Lung (tissue), 17 donors: ENCODE measurements at places on chromosomes 1 and 21.

DNA sequence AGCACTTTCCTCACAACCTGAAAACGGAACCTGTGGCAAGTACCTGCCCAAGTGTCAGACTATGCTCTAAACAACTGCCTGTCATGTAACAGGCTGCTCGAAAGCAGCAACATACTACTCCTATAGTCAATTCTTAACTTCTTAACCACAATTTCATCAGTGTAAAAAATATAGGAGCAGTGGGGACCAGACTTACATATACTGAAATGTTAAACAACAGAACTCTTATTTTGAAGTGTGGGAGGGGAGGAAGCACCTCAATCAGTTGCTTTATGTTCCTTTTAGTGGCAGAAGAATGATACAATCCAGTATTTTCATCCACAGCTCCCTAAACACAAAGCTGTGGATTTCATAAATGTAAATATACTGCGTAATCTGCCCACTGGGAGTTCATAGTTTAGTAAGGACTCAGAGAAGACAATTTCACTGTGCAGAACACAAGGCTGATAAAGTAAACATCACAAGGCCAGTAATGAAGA is 44.2 kb downstream of the WLS start:
- no peak for DNase-seq

DNA sequence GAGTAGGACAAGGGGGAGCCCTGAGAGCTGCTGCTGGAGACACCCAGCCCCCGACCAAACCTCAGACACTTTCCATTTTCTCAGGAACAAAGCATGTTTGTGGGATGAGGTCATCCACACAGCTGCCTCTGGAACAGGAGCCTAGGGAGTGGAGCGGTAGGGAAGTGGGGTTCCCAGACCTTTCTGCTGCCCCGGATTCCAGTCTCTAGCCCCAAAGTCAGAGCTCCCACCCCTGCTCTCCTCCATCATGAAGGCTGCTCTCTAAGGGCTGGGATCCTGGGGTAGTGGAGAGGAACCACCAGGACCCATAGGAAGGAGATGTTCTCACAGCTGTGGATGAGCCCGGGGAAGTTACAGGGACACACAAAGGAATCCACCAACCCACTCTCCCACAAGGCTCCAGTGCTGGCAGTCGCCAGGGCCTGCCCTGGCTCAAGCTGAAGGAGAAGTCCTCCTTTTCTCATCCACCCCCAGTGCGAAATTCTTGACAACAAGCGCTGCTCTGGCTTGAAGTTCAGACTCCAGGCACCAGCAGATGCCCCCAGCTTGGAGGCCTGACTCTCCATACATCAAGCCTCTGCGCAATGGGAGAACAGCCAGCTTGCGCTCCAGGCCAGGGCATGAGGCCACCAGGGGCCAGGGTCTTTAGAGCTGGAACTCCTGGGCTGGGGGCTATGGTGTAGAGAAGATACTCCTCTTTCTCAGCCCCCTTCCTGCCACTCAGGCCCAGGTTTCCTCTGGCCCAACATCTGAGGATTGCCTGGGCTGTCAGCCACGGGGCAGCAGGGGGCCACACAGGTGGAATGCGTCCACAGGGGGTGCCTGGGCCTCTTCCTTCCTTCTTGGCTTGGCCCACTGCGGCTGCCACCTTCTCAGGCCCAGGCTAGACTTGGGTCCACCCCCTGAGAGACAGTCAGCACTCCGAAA is 4.5 kb downstream of the FHL3 start:
- peak; percentile 84 for DNase-seq

GRCh38 chr1:5744911-5745799 is 247.1 kb downstream of the NPHP4 start:
- peak; percentile 57 for DNase-seq

DNA sequence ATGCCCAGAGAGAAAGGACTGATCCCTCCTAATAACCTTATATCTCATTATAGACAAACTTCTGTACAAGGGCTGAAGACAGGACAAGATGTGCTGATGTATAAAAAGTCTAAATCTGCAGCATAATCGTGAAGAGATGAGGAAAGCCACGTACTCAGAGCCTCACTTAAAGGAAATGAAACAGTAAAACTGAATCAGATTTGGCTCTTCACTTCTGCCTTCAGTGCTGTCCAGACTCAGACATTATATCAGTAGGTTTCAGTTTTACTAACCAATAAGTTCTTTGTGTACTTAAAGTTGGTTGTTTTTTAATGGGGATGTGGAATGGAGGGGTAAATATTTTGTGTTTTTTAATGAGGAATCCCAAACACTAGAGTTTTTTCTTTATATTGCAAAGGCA is 45.3 kb upstream of the RGS1 start:
- DNase-seq: peak; percentile 45

- peak; percentile 46 for DNase-seq
Observed at GRCh38 chr1:151175041-151175741, 590 bp downstream of the TMOD4 start.

- peak; percentile 88 for DNase-seq
Observed at GRCh38 chr1:39701049-39701439, 9.8 kb upstream of the HPCAL4 start.

GRCh38 chr1:20983297-20983889 is 193.3 kb downstream of the EIF4G3 start:
- DNase-seq: no peak

GRCh38 chr21:43926196-43926595 is 61.2 kb downstream of the AGPAT3 start:
- DNase-seq: no peak

GRCh38 chr1:5394111-5394510 is 598.1 kb downstream of the NPHP4 start:
- no peak for DNase-seq

- peak; percentile 42 for DNase-seq
Observed at GRCh38 chr1:246450611-246451251, 56.3 kb downstream of the SMYD3 start.

DNA sequence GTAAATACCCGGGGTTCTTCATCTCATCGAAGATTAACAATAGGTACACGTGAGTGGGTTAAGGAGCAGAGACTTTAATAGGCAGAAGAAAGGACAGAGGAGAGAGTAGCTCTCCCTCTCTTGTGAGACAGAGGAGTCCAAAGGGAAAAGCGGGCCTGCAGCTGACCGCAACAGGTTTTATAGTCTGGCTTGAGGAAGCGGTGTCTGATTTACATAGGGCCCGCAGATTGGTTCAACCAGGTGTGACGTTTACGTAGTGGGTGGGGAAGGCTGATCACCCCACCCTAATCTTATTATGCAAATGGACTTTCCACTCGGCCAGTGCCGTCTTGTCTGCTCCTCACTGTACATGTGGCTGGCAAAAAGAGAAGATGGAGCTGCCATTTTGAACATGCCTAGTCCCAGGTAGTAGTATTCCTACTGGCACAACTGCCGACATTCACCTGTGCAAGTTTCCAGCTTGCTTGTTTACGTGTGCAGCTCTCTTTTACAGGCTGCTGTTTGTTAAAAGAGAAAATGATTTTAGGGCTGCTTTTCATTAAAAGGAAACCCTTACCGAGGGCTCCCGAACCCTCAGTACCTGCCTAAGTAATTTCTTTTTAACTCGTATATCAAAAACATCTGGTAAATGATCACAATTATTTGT is 10.6 kb downstream of the CDC14A start:
- DNase-seq: no peak

DNA sequence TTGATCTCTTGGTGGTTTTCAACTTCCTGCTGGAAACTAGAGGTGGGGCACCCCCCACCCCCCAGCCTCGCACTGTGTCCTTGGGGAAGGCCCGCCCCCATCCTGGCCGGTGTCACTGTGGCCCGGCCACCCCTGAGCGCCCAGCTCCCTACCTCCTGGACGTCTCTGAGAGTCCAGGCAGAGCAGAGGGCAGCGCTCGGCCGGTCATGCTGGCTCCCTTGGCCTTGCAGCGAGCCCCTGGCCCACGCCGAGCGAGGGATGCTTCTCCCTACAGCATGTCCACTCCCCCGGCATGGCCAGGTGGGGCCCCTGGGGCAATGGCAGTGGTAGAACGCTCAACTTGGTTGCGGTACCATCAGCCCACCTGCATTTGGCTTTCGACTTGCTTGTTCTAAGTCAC is 28.7 kb upstream of the TRAPPC10 start:
- no peak for DNase-seq

- DNase-seq: no peak
Observed at GRCh38 chr1:216721863-216722262, 1.4 kb downstream of the ESRRG start.

- no peak for DNase-seq
Observed at GRCh38 chr1:202046748-202047708, 36.6 kb downstream of the ELF3 start.

DNA sequence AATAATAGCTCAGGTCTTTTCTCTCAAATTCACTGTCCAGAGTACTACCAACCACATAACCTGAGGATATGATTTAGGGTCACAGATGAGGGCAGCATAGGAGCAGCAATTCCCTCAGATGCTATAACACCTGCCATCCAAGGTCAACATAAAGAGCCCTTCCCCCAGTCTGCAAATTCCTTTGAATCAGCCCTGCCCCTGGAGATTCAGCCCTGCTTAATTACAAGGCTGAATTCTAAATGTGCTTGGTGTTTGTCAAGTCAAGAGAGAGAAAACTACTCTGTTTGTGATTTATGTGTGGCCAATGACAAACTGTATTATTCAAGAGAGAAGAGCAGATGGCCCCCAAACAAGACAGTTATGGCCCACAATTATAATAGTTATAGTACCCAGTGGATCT is 195.7 kb upstream of the ADGRL2 start:
- DNase-seq: no peak

DNA sequence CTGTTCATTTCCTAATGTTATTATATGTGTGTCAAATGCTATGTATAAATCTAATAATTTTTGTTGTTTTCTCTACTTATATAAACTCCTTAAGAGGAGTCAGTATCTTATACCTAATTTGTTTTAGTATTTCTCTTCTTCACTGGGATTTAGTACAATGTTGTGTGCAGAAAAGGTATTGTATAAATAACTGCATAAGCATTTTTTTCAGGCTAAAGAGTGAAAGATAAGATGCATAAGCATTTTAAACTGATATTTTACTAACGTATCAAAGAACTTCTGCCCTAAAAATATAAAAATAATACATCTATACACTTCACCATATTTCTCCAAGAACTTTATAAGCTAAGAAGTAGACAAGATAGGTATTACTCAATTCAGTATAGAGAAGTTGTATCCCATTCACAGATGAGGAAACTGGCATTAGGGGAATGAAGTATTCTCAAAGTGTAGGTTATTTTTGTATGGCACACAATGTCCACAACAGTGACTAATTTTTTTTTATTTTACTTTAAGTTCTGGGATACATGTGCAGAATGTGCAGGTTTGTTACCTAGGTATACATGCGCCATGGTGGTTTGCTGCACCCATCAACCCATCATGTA is 59.3 kb downstream of the NUP210L start:
- no peak for DNase-seq

DNA sequence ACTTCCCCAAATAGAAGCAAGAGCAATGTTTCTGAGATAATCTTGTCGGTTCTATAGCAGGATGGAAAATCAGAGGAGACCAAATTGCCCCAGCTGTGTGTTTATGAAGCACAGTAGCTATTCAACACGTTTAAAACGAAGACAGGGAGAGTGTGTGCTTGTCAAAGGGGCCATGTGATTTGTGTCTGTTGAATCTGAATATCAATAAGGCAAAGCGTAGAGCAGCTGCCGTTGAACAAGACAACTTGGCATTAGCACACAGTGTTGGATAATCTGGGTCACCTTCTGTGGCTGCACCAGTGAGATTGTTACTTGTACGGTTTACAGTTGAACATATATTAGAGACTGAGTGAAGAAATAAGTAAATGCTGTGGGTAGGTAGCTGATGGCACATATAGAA is 1.0 kb downstream of the CRB1 start:
- no peak for DNase-seq

GRCh38 chr1:207981976-207982375 is 71.1 kb upstream of the CD34 start:
- no peak for DNase-seq

DNA sequence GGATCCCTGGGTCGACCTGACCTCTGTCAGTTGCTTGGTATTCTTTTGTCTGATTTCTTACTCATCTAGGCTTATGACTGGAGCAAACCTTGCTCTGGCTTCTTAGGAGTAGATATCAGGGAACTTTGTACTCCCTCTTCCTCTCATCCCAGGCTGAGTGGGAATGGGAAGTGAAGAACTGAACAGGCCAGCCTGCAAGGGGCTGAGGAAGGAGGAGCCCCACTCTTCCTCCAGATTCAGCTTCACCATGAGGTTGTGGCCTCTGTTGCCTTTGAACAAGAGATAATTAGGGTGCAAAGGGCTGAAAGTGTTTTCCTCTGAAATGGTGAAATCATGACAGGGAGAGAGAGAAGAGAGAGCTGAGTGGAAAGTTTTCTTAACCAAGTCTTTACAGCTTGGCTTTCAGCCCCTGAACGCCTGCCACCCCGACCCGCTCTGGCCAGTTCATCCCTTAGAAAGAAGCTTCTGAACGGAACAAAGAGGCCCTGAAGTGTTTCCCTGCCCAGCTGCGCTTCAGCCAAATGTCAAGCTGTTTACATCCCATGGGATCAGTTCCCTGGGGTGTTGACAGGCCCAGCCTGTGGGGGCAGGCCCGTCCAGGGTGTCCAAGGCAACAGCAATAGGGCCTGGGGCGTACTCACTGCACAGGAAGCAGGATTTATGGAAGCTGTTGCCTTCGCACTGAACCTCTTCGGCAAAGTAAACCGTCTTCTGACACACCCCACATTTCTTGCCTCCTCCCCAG is 11.2 kb downstream of the CSRP1 start:
- DNase-seq: peak; percentile 99

GRCh38 chr1:184866991-184867788 is 107.1 kb downstream of the NIBAN1 start:
- DNase-seq: no peak

DNA sequence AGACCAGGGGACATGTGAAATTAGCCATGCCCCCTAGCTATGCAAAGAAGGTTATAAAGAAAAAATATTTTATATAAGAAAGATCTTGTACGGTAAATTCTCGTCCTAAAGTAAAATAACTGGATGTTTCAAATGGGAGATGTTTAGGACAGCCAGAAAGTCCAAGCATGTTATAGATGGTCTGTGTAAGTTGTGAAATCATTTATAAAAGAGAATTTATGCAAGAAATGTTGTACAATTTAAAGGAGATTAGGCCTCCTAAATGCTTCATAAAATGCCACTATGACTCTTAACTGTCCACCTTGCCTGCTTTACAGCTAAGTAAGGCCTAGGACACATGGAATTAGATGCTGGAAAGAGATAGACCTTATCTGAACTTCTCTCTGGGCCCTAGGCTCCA is 118.1 kb upstream of the POGK start:
- DNase-seq: no peak

DNA sequence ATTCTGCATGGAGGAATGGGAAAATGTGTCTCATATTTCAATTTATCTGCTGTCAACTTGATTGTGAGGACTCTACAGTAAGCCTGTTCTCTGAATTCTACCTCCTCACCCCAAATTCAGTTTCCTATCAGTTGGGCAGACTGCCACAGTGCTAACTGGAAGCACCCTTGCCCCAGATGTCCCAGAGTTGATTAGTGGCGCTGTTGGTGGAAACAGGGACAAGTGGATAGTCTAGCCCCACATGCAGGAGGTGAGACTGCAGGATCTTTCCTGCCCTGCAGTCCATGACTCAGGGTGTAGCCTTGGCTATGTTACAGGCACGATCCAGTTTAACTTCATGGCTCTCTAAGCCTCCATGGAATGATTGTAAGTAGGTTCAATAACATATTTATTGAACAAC is 22.1 kb downstream of the ADAM30 start:
- no peak for DNase-seq

- no peak for DNase-seq
Observed at GRCh38 chr1:117752661-117753060, 146.8 kb downstream of the TENT5C start.

- DNase-seq: no peak
Observed at GRCh38 chr1:216356945-216357344, 66.3 kb downstream of the USH2A start.
